ENCODE measurements at places on chromosomes 16 and 17. TPM values are rescaled to one million over a fixed set of nuclear protein-coding genes. Genes with fewer than 3 reads are reported as not detected.

SPATA32 gene
- total RNA-seq, result not detected

DOC2B gene
- total RNA-seq, result 10.1 TPM

ZNF205 gene
- total RNA-seq, result 14.2 TPM

- no peak for DNase-seq
Measured at GRCh38 chr17:32564325-32564724, 77.5 kb downstream of the CDK5R1 start.

- no peak for DNase-seq
Measured at GRCh38 chr16:82808036-82808435, 181.3 kb downstream of the CDH13 start.

- DNase-seq, result no peak
Measured at GRCh38 chr16:49283376-49284049, 1.9 kb upstream of the CBLN1 start.

DNA sequence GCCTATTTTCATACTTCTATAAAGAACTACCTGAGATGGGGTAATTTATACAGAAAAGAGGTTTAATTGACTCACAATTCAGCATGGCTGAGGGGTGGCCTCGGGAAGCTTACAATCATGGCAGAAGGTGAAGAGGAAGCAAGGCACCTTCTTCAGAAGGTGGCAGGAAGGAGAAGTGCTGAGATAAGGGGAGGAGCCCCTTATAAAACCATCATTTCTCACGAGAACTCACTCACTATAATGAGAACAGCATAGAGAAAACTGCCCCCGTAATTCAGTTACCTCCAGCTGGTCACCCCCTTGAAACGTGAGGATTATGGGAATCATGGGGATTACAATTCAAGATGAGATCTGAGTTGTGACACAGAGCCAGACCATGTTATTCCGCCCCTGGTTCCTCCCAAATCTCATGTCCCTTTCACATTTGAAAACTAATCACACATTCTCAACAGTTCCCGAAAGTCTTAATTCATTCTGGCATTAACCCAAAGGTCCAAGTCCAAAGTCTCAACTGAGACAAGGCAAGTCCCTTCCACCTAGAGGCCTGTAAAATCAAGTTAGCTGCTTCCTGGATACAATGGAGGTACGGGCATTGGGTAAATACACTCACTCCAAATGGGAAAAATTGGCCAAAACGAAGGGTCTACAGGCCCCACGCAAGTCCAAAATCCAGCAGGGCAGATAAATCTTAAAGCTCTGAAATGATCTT, 237.7 kb downstream of the CDH13 start:
- no peak for DNase-seq

- DNase-seq, result no peak
Measured at GRCh38 chr17:63066158-63066813, 100.3 kb downstream of the TANC2 start.

DNA sequence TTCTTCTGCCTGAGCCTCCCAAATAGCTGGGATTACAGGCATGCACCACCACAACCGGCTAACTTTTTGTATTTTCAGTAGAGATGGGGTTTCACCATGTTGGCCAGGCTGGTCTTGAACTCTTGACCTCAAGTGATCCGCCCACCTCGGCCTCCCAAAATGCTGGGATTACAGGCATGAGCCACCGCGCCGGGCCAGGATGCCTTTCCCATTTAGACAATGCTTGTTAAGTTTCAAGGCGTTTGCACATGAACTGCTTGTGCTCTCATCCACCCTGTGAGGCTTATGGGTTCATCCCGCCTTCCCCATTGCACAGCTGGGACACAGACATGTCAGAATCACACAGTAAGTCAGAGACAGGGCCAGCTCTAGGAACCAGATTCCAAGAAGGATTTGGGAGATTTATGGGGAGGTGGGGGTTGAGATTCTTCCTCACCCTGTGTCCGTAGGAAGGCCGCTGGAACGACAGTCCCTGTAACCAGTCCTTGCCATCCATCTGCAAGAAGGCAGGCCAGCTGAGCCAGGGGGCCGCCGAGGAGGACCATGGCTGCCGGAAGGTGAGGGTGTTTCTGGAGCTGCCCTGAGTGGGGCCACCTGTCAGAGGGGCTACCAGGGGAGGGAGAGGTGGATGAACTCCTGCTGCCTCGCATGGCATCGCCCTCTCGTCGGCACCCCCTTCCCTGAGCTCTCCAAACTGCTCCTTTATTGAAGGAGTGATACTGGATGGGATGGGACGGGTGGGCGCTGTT, 46.3 kb downstream of the MRC2 start:
- no peak for DNase-seq

DNA sequence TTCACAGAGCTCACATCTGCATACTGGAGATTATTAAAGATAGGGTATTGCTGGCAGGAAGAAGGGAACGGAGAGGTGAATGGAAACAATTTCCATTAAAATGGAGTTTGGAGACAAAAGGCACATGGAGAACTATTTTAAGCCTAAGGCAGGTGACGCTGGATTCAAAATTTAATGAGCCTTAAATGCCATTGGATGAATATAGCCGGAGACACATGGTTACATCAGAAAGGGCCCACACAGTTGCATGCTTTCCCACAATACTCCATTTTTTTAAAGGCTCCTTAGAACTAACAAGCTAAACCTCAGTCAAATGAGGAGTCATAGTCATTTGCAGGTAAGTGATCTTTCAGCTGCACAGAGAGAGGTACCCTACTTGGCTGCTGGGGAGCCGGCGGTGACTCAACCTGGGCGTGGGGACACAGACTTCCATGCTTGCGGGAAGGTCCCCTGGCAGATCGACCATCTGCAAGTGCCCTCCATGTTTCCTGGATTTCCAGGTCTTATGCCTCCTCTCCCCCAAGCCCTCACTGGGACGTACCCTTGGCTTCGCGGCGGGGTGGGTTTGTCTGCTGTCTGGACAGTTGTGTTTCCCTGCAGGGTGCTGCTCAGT, 259.2 kb downstream of the CBLN1 start:
- DNase-seq, result peak; percentile 77

- no peak for DNase-seq
Measured at GRCh38 chr16:23182679-23183542, at the start of gene SCNN1G. Gene SCNN1G (plus strand): TSS chr16:23182745. CDS start chr16:23186272, 3,527 bp downstream.

- DNase-seq, result no peak
Measured at GRCh38 chr17:75922173-75922961, 17.7 kb upstream of the MRPL38 start.

DNA sequence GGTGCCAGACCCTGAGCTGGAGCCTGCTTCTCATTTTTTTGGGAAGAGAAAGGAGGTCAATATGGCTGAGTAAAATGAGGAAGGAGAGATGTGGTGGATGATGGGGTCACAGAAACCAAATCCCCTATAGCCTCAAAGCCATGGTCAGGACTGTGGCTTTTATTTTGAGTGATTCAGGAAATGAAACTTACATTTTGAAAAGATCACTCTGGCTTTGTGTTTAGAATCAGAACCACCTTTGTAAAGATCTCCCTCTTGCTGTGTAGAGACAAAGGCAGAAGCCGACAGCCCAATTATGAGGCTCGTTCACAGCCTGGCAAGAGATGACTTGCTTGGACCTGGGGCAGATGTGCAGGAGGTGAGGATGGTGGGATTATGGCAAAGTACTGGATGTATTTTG, 121.6 kb upstream of the ANKFN1 start:
- no peak for DNase-seq

Measured in vagina (tissue), 2 donors.